ENCODE measurements at places on chromosomes 11 and 22.

DNA sequence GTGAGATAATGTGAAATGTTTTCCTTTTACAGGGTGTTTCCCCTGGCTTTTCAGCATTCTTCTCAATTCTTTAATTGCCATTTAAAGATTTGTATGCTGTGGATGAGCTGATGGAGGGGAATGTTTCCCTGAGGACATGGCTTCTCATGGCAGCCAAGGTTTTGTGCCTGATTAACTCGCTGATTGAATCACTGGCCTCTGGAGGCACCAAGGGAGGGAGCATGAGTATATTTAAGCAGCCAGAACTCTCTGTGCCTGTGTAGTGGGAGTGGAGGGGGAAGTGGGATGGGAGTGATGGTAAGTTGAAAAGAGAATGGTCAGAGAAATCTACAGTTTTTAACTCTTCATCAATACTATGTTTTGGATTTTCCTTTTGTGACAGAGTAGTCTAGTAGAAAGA, 88.7 kb downstream of the STIM1 start:
- no peak for DNase-seq

DNA sequence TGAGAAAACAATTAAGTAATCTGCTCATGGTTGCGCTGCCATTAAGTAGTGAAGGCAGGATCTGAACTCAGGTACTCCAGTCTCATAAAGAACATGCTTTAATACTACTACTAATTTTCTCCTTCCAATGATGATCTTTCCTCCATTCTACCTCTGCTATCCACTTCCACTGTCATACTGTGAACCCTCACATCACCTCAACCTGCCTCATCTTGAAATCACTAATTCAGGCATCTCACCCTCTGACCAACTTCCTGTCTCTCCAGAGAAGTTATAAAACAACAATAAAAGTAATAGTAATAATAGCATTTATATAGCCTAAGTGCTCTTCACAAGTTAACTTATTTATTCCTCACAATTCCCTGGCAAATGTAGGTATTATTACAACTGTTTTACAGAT, 57.1 kb upstream of the PSMA1 start:
- DNase-seq = no peak

GRCh38 chr11:60867871-60868681, 734 bp downstream of the ZP1 start:
- DNase-seq = no peak

- DNase-seq = peak; percentile 93
These were observed 109.4 kb downstream of the GRIA4 start for GRCh38 chr11:105719073-105719822.

GRCh38 chr22:35102663-35103062, 36.7 kb downstream of the ISX start:
- DNase-seq = peak; percentile 88

DNA sequence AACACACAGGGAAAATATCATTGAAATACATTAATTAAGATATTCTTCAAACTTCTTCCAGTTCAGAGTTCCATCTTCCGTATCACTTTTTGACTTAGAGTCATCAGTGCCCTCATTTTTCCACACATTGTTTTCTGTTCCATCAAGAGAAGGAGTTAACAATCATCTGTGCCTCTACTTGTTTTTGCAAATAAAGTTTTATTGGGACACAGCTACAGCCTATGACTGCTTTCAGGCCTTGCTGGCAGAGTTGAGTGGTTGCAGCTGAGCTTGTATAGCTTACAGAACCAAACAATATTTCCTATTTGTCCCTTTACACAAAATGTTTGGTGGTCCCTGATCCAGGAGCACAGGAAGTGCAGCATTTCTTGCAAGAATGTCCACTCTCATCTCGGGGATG, 51.6 kb downstream of the SGSM1 start:
- DNase-seq = no peak

GRCh38 chr22:35981900-35982299, 46.7 kb downstream of the RBFOX2 start:
- DNase-seq = no peak

DNA sequence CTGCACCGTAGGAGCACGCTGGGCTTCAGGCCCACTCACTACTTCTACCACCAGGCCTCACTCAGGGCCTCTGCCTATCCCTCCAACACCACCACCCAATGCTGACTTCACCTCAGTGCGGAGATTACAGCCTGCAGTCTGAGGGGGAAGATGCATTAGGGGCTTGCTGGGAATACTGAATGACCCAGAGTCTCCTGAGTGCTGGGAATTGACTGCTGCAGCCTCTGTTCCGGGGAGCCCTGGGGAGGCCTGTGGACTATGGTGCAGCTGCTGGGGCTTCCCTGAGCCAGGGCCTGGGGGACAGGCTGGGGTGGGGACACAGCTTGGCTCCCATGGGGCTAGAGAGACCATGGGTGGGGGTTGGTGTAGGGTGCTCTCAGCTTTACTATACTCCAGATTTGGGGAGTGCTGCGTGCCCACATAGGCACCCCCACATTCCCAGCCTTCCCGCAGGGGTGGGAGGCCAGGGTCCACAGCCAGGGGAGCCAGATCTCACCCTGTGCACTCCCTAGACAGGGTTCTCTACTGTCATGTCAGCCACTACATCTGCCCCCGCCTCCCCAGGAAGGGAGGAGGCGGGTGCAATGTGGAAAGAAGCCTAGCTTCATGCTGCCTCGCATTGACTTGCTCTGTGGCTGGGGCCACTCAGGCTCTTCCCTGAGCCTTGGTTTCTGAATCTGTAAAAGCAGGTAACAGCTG, 44.4 kb downstream of the GDPD5 start:
- DNase-seq = no peak

GRCh38 chr22:48507171-48507570, 1320.5 kb downstream of the BRD1 start:
- DNase-seq = no peak

GRCh38 chr22:23062616-23063538, 7.4 kb upstream of the GNAZ start:
- DNase-seq = no peak

DNA sequence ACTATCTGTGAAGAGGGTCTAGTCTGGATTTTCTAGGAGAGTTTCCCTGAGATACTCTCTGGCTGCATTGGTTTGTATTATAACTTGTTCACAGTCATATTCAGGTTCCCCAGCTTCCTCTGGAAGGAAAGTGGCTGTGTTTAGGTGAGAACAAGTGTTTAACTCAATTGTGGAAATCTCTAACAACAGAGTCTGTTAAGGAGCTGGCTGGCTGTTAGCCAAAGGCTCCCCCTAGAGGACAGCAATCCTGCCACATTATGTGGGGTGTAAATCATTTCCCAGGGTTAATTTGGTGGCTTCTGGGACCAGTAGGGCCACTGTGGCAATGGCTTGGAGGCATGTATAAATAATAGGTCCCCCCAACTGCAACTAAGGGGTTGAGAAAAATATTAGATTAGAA, 18.4 kb downstream of the MS4A6E start:
- DNase-seq = peak; percentile 2

GRCh38 chr11:19441752-19442553, 201.2 kb upstream of the E2F8 start:
- DNase-seq = peak; percentile 97

- no peak for DNase-seq
These were observed 103.5 kb downstream of the WNT11 start for GRCh38 chr11:76102802-76103201.

DNA sequence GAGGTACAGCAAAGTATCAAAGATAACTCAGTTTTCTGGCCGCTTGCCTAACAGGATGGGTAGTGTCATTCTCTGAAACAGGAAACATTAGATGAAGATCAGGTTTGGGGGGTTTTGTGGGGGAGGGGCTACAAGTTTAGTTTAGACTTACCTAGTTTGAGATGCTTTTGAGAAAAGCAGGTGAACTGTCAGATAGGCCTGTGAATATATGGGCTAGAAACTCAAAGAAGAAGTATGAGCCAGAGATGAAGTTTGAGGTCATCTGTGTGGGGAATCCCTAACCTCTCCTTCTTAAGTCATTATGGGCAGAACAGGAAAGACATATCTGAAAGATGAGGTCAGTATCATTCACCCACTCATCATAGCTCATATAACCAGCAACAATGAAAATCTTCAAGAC, 11.9 kb downstream of the HOATZ start:
- DNase-seq = peak; percentile 85

DNA sequence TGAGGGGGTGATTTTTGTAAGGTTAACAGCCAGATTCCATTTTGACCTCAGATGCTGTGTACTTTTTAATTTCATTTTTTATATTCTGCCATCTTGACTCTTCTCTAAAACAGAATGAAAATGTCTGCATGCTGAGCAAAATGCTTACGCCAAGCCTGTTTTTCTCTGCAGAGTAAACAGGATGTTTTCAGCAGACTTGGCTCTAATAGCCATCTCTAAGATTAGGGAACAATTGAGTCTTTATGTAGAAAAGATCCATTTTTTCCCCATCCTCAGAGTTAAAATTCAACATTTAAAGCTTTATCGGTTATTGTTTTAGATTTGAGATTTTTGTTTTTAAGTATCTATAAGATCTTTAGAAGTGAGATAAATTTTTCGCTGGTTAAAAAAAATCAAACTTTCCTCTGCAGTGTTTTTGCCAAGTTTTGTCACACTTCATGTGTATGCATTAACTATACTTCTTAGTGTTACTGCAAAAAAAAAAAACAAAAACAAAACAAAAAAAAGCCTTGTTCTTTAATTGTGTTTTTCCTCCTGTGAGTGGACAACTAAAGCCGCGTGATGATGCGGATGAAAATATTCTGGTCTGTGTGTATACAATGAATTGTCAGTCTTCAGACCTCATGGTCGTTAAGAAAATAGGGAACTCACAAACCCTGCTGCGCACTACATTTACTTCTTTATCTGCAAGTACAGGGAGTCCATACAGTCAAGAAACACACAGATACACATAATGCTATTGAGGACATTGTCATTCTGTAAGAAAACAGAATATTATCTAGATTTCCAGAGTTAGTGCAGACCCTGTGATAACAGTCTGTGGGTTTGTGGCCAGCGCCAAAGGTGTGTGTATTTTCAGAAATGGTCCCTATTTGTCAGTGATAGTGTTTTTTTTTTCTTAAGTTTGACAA, 17.5 kb upstream of the ADSL start:
- DNase-seq = no peak

DNA sequence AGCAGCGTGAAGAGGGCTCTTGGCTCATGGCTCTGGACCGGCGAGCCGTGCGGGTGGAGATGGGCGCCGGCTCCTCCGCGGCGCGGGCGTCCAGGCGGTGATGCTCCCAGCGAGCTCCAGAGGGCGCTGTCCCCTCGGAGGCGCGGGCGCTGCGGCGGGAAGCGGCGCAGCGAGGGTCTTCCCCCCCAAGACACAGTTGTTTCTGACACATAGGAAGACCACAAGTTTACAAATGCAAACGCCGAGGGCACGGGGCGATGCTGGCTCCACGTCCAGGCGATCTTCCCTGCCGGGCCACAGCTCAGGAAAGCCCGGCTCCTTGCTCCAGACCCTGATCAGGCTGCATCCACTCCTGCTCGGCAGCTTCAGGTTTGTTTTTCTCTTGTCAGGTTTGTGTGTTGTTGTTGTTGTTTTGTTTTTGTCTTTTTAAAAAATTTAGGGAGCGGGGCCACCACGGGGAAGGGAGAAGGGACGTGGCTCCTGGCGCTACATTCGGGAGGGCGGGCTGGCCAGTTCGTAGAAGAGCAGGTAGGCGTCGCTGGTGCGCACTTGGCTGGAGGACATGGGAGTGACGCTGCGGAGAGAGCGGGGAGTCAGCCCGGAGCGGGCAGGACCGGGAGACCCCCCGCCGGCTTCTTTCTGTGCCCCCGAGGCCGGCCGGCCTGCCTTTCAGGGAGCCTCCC, 10.0 kb upstream of the MFRP start:
- DNase-seq = no peak

DNA sequence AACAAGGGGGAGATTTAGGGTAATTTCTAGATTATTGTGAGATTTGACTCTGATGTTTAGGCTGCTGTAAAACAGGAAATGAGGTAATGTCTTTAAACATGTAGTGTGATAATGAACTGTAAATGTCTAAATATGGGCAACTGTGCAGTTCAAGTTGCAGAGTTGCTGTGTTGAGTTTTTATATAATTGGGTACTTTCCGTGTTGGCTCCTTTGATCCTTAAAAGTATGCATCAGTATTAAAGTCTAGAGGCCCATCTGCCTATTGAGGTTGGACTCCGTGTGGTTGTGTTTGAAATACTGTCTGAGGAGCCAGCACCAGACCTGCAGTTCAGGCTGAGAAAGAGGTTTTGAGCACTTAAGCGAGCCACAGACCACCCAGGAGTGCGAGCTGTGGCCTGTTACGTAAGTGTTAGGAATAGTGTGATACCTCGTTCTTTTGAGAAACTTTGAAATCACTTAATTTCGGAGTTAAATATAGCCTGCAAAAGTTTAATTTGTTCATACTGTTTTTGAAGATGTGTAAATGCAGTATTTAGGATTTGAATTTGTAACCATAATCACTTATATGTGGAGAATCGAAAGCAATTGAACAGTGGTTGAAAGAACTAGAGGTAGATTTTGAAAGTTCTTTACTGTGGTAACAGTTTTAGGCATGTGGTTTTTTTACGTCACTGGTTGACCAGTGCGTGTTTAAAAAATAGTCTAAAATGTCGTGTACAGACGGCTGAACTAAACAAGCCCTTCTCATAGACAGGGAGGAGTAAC, 9.0 kb downstream of the FAM118A start:
- DNase-seq = no peak

DNA sequence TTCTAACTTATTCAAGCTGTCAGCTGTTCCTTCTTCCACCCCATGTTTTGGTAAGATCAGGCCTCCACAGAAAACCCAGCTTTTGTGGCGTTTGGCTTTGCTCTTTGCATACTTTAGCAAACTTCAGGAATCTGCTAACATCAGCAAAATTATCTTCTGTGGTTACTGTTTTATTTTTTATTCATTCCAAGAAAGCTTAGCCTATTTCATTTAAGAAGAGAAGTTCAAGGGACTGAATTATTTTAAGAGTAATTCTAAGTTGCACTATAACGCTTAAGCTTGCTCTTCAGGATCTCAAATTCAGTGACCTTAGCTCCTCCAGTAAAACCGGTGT, 1.1 kb downstream of the JHY start:
- DNase-seq = no peak

DNA sequence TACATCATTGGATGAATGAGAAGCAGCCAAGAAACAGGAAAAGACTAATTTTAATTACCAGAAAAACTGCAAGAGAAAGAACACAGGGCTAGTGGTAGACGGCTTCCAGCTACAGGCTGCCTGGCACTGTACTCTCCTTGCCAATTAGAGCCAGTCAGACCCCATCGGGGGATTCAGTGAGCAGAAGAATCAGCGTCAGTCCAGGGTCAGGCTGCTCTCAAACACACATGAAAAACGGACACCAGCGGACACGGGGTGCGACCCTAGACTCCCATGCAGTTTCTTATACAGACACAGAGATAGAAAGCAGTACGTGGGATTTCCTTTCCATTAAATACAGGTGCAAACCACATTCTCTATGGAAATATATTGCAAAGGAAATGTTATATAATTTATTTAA, 1.1 kb upstream of the CNTN5 start:
- DNase-seq = no peak

GRCh38 chr11:122190768-122191167, 74.8 kb upstream of the BLID start:
- no peak for DNase-seq

All from HT1080 (cell line).